ENCODE measurements at places on chromosomes 3 and 15.

DNA sequence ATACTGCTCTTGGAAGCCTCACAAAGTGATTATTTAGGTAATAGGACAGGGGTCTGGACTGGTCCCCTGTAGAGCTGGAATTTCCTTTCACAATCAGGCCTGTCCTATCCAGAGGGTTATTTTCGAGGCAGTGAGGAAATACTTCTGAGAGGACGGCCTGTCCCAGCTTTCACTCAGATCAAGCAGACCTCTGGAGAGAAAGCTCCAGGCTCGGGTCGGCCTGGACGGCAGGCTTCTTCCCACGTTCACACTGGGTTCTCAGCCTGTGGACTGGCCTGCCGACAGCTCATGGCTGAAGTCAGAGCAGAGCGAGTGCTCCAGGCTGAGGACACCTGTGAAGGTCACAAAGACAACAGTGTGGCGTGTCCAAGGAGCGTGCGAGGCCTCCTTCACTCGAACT, 405.3 kb downstream of the VPS13C start:
- DNase-seq: no peak

- DNase-seq: peak; percentile 31
Measured at GRCh38 chr3:184361932-184362667, 590 bp downstream of the POLR2H start.

- no peak for DNase-seq
Measured at GRCh38 chr15:99476413-99477222, 89.2 kb upstream of the MEF2A start.

- DNase-seq: no peak
Measured at GRCh38 chr3:38140326-38141172, 2.1 kb downstream of the MYD88 start.

- DNase-seq: no peak
Measured at GRCh38 chr3:45487508-45487907, 99.1 kb downstream of the LARS2 start.

GRCh38 chr3:197006860-197007259, 22.8 kb downstream of the MELTF start:
- no peak for DNase-seq

- DNase-seq: no peak
Measured at GRCh38 chr3:188516515-188516914, 362.6 kb downstream of the LPP start.

GRCh38 chr15:58490888-58491473, 59.2 kb downstream of the LIPC start:
- DNase-seq: no peak

- DNase-seq: no peak
Measured at GRCh38 chr3:124884474-124885101, 2.6 kb downstream of the ITGB5 start.

DNA sequence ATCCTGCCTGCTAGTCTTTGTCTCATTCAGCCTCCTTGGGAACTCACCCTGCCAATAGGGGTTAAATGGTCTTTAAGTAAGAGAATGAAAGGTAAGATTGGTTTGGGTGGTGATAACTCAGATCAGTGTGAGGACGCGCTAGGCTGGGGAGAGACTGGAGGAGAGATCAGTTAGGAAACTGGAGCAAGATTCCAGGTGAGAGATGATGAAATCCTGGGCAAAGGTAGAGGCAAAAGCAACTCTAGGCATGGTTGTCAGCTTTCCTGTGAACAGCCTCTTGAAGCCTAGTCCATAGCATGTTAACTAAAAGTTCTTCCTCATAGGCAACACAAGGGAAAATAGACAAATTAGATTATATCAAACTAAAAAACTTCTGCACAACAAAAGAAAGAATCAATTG, 145.2 kb upstream of the ANKRD28 start:
- DNase-seq: no peak

GRCh38 chr3:30605706-30606300, 598 bp upstream of the TGFBR2 start:
- no peak for DNase-seq

DNA sequence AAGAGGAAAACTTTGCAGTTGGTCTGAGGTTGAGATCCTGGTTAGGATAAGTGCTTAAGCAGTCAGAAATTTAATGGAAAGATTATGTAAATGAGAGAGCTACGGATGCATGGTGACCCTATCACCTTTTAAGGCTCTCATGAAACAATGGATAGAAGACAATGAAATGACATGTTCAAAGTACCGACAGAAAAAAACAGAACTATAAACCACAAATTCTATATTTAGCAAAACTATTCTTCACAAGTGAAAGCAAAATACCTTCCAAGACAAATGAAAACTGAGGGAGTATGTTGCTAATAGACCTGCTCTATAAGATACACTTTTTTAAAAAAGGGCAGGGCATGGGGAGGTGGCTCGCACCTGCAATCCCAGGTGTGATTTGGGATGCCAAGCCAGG, 32.2 kb downstream of the DNAAF4 start:
- DNase-seq: no peak

DNA sequence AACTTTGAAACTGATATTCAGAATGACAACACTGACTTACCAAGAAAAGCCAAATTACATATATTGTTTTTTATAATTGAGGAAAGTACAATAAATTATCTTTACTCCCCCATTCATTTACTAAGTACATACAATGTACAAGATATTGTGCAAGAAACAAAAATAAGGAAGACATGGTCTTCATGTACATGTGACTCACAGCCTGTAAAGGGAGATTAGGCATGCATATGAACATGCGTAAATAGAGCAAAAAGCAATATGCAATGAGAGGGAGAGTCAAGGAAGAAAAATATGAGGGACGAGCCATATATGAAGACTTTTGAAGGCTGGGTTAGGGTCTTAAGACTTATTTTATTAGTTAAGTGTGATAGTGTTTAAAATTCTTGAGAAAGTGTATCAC, 258.4 kb downstream of the GBE1 start:
- no peak for DNase-seq

DNA sequence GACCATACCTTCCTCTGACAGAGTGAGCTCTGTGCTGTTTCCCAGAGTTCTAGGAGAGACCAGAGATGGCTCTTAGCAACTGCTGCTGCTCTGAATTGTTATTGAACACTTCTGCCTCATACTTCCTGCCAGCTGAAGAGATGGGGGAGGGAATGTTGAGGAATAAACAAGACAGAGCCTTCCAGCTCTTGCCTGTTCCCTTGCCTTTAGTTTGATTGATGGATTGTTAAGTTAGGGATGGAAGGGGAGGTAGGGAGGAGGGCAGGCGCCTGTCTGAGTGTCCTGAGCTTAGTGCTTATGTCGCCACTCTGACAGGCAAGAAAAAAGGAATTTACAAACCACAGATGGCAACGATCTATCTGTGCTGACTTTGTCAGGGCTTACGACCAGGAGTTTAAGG, 42.8 kb downstream of the ZNF609 start:
- no peak for DNase-seq
